ENCODE measurements at places on chromosomes 6 and 20.

DNA sequence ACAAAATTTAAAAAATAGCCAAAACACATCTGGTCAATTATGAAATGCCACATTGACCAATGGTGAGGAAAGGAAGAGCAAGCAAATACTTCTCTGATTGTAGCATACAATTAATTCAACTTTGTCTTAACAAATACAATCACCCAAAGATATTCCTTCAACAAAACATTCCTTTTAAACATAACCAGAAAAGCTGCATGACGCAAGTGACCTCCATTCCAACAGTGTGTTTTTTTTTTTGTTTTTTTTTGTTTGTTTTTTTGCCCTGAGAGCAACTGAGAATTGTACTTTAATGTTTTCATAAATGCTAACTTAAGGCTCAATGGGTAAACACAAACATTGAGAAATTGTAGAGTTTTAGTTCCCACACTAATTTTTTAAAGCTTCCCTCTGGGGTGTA is 184.4 kb downstream of the PTPRK start:
- DNase-seq: no peak

DNA sequence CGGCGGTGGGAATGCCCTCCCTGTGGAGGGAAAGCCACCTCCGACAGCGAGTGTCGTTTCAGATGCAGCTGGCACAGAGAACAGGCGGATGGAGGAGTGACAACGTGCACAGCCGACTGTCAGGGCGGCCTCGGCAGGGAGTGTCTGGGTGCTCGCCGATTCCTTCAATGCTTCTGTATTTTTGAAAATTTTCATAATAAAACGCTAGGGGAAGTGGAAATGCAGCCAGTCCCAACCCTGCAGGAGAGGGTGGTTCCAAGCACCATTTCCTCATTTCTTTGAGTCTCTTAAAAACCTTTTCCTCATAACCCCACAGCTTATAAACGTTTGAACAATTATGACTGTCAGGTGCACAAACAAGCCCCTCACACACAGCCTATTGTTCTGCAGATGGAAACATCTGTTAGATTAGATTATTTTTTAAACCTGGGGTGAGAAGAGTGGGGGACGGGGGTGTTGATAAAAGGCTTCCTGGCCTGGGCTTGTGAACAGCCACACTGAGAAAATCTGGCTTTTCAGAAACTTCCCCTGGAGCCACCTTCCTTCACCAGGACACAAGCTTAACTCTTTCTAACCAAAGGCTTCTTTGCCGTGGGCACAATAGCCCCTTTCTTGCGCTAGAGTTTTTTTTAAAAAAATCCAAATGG is 228.9 kb downstream of the ANKRD60 start:
- DNase-seq: peak; percentile 65

DNA sequence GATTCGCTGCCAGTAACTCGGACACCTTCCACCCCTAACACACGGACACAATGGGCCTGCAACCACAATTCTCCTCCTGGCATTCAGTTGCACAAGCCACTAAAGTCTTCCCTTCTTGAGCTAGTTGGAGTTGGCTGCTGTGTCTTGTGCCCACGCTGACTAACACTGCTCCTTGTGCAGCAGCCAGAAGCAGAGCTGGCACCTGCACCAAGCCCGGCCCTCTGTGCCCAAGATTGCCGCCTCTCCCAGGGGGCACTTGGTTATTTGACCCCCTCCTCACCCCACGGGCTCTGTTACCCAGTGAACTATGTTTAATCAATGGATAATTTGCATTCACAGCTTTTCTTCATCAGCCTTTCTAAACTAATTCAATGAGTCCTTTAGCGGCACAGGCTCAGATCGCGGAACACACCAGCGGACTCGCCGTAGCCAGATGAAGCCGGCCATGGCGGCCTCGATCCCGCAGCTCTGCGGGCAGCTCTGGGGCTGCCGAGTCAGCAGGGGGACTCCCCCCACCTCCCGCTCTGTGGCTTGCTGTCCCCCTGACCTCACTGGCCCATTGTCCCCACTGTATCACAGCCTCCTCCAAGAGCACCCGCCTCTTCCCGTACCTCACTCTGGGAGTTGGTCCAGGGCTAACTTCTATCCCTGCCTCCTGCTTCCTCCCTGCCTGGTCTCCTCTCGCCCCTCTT is 94.8 kb upstream of the AFDN start:
- no peak for DNase-seq

DNA sequence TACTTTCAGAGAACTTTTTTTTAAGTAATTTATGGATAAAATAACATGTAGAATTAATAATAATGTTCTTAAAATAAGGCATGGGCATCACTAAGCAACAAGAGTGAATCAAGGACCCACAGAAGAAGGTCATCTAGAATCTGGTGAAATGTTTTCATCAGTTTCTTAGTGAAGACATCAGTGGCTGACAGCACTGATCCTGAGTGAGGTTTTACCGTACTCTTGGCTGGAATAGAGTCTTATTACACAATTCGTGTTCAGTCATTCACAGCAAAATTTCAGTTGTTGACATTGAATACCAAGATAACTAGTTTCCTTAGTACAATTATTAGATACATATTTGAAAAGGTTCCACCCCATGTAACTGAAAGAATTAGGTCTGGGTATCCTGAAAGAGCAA is 140.4 kb downstream of the C6orf58 start:
- no peak for DNase-seq

DNA sequence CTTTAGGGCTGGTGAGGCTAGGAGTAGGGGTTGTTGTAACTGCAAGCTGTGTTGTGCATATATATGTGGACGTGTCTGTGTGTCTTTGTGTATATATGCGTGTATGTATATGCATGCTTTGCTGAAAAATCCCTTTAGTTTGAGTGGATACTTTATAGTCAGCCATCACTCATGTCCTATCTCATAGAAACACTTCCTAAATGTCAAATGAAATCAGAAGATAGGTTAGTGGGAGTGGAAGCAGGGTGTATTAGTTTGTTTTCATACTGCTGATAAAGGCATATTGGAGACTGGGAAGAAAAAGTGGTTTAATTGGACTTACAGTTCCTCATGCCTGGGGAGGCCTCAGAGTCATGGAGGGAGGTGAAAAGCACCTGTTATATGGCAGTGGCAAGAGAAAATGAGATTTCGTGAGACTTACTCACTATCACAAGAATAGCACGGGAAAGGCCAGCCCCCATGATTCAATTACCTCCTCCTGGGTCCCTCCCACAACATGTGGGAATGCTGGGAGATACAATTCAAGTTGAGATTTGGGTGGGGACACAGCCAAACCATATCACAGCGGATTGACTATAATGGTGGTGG is 131.1 kb downstream of the JARID2 start:
- peak; percentile 45 for DNase-seq

GRCh38 chr6:133223452-133224029 is 17.6 kb upstream of the EYA4 start:
- DNase-seq: no peak

- DNase-seq: no peak
Measured at GRCh38 chr6:6652932-6653331, 64.4 kb downstream of the LY86 start.

DNA sequence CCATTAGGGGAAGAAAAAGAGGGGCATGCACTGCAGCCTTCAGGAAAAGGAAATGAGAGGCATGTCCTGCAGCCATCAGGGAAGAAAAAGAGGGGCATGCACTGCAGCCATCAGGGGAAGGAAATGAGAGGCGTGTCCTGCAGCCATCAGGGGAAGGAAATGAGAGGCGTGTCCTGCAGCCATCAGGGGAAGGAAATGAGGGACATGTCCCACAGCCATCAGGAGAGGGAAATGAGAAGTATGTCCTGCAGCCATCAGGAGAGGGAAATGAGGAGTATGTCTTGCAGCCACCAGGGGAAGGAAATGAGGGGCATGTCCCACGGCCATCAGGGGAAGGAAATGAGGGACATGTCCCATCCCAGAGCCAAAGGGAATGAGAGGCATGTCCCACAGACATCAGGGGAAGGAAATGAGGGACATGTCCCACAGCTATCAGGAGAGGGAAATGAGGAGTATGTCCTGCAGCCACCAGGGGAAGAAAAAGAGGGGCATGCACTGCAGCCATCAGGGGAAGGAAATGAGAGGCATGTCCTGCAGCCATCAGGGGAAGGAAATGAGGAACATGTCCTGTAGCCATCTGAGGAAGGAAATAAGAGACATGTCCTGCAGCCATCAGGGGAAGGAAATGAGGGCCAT is 52.0 kb downstream of the PSMB1 start:
- DNase-seq: no peak

DNA sequence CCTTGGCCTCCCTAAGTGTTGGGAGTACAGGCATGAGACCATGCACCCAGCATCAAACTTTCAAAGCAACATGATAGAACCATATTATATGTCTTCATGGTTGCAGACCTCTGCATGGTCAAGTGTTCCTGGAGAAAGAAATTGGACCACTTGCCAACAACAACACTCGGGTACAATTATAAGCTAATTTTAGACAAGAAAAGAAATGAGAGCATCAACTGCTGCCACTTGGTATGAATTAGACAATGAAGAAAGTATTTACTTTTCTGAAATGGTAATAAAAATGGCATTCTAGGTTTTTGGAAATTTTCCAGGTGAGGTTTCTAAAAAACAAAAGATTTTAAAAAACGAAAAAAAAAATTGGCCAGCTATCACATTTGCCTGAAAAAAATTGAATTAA is 7.7 kb upstream of the PM20D2 start:
- DNase-seq: no peak

DNA sequence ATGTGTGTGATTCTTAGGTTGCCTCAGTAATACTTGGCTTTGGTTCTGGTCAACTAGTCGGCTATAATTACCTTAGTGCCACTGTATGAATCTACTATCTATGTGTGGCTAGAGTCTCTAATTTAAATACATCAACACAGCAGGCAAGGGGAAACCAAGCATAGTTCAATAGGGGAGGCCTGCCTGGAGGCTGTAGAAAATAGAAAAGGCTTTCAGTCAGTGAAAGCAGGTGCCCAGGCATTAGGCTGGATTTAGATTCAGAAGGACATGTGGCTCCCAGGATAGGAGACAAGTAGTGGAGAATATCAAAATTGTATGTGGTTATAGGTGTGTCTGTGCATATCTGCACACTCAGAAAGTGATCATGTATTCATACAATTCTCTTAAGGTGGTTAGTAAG is 115.1 kb upstream of the LAMP5 start:
- no peak for DNase-seq

- no peak for DNase-seq
Measured at GRCh38 chr6:138586638-138587037, 87.3 kb upstream of the NHSL1 start.

DNA sequence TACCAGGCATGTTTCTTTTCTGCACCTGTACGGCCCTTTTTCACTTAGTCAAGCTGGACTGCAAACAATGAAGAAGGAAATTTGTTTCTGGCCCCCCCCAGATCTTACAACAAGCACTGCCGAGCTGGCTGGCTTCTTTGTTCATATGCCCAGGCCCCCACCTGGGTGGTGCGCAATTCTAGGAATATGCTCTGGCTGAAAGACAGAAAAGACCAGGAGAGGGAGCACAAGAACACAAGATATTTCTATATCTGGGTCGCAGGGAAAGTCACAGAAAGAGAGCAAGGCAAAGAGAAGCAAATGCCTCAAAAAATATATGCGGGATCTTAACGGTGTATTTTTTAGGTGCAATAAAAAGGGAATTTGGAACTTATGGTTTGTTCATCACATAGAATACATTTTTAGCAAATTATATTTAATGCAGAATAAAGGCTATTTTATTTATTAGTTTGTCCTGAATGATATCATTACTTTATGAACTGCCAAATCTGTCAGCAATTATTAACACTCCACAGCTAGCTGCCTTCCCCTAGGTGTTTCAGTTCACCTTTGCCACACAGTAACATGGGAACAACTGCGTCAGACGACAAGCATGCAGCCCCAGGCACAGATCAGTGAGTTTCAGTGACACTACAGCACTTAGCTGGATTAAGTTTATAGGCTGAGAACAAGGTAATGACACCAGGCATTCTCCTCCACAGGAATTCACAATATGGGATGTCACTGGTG is 76.5 kb downstream of the GJA10 start:
- peak; percentile 83 for DNase-seq

GRCh38 chr6:80282913-80283554 is 176.6 kb downstream of the BCKDHB start:
- DNase-seq: no peak

DNA sequence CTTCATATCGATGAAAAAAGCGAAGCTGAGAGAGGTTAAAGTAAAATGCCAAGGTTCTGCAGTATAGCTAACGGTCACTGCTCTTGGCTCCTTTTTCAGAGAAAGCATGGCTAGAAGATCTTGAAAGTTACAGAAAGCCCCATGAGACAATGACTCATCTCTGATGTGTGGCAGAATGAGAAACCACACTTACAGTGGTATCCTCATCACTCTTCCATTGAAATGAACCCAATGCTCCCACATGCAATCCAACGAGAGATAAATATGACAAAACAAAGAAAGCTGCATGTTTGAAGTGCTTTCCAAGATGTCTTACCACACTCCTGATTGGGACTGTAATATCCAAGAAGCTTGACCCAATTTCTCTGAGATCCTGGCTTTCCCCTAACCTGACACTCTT is 694.9 kb downstream of the PRKN start:
- no peak for DNase-seq

DNA sequence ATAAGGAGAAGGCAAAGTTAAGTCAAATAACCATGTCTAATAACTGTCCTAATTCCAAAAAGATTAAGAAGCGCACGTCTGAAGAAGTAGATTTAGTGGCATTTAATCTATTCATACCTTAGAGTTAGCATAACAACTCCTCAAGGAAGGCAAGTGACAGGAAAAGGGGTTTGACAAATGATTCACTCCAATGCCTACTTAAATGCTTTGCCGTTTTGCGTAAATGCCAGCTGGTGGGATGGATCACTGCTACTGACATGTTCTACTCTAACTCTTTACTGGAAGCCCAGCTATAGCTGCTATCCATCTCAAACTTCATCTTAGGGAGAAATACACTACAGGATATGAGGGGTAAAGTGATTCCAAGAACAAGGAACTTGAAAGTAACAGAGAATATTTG is 347.3 kb upstream of the RUNX2 start:
- DNase-seq: no peak

DNA sequence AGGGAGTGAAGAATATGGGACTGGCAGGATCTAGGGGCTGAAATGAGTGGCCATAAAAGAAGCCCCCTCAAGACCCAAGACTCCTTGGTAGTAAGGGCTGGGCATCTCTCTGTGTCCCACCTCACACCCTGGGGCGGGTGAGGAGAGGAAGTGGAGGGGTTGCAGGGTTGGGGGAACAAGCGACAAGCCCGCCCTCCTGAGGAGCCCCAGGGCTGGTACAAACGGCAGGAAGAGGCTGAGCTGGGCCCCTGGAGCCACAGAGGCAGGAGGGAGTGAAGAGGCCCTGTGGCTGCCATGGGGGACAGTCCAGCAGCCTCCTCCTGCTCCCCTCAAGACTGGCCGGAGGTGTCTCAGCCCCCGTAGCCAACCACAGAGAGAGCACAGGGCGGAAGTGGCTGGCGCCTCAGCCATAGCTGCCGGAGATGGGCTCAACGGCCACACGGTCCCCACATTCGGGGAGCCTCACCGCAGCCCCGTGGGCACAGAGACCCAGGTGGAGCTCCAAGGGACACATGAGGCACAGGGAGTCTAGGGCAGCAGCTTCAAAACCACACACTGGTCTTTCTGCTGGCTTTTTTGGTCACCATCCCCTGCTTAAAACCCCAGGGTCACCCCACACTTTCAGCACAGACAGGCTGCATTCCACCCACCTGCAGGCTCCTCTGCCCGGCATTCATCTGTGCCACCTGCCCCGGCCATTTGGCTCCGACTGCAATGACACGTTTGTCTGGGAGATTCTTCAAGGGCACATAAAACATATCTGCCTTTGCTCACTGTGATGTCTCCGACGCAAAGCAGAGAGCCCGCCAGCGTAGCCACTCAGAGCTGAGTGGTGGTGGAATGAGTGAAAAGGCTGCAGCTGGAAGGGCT is 524 bp downstream of the C20orf203 start:
- DNase-seq: peak; percentile 90

- peak; percentile 87 for DNase-seq
Measured at GRCh38 chr6:152232501-152233151, 404.5 kb downstream of the SYNE1 start.

- no peak for DNase-seq
Measured at GRCh38 chr6:33628401-33628964, 7.4 kb downstream of the ITPR3 start.

Measured in hematopoietic multipotent progenitor cell treated with erythropoietin and hydrocortisone succinate and interleukin-3 and kit ligand, for 4 days (in vitro differentiated cells).